ENCODE measurements at places on chromosomes 6 and 20.

DNA sequence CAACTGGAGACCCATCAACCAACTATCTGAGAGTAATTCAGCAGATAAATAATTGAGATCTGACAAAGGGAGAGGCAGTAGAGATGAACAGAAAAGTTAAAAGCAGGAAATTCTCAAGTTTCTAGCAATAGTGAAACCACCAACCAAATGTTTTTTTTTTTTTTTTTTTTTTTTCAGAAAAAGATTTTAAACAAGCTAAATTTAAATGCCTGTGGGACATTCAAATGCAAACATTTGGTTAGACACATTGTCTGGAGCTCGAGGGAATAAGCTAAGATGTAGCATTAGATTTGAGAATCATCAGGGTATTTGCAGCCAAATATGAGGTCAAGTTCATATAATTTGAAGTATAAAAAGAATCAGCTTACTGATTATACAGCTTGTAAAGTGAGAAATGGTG lies 16.4 kb downstream of the RANBP9 start:
- no peak for DNase-seq

- no peak for DNase-seq
Measured at GRCh38 chr6:51137777-51138176, 319.1 kb downstream of the TFAP2B start.

- DNase-seq = no peak
Measured at GRCh38 chr20:47941869-47942268, 156.6 kb upstream of the SULF2 start.

- DNase-seq = no peak
Measured at GRCh38 chr6:129472239-129472638, 237.7 kb downstream of the ARHGAP18 start.

DNA sequence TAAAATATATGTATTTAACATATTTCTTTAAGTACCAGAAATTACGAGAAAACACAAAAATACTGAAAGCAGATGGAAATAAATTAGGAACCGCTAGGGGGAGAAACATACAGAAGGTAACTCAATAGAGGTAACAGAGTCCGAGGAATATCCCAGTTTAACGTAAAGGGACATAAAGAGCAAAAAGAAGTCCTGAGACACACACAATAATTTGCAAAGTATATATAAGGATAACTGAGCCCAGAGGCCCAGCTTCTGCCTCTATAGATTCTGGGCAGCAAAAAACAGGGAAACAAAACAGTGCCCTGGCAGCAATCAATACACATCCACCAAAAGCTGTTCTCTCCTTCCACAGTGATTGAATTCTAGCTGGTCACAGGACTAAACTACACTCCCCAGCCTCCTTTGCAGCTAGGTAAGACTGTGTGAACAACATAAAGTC lies 15.1 kb downstream of the TBC1D32 start:
- DNase-seq = no peak

- DNase-seq = no peak
Measured at GRCh38 chr20:59023616-59024015, 4.4 kb downstream of the TUBB1 start.

DNA sequence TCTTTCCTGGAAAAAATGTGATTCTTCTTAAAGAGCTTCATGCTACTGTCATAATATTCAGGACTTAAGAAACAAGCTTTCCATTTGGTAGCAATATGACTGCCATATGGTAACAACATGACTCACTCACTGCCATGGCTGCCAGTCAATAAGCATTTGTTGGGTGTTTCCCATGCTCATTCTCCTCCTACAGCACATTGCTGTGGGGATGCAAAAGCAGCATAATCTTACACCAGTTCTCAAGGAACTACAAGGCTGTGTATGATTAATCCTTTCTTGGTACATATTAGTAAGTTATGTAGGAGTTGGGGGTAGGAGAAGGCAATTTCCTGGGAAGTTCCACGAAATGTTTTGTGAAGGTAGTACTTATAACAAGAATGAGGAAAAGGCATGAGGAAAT lies 76.7 kb downstream of the CEP162 start:
- DNase-seq = no peak

GRCh38 chr6:116221067-116221466 lies 32.8 kb downstream of the TSPYL4 start:
- DNase-seq = no peak

- DNase-seq = no peak
Measured at GRCh38 chr6:87617405-87617804, 27.5 kb downstream of the ORC3 start.

- no peak for DNase-seq
Measured at GRCh38 chr20:33099843-33100538, 20.5 kb downstream of the BPIFB4 start.

DNA sequence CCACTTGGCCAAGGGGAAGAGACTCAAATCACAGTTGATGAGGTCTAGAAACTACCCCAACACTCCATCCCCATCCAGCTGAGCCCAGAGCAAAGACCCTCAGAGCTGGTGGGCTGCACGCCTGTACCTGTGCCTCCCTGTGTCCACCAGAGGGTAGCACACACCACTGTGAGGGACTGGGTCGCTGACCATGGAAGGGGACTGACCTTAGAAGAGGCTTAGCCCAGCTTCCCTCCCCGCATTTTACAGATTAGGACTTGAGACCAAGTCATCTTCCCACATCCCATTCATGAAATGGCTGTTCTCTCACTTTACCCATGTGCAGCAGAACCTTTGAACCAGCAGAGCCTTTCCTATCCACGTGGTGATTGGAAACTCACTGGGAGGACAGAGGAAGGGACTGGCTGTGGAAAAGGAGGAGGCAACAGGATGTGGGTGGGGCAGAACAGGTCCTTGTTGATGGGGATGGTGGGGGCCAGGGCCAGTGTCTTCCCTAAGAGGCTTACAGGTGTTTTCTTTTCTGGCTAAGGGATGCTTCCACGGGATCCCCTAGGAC lies 44.3 kb downstream of the CPXM1 start:
- DNase-seq = no peak

GRCh38 chr6:10875026-10875425 lies 6.8 kb downstream of the GCM2 start:
- DNase-seq = no peak

- no peak for DNase-seq
Measured at GRCh38 chr6:26284537-26285142, 80.4 kb upstream of the BTN3A2 start.

- no peak for DNase-seq
Measured at GRCh38 chr6:68468244-68468884, 166.7 kb upstream of the ADGRB3 start.

GRCh38 chr20:58424218-58424969 lies 35.4 kb downstream of the VAPB start:
- DNase-seq = no peak

GRCh38 chr6:87384449-87384848 lies 23.3 kb upstream of the CFAP206 start:
- DNase-seq = no peak

GRCh38 chr6:24489881-24490280 lies 503 bp upstream of the GPLD1 start:
- no peak for DNase-seq

DNA sequence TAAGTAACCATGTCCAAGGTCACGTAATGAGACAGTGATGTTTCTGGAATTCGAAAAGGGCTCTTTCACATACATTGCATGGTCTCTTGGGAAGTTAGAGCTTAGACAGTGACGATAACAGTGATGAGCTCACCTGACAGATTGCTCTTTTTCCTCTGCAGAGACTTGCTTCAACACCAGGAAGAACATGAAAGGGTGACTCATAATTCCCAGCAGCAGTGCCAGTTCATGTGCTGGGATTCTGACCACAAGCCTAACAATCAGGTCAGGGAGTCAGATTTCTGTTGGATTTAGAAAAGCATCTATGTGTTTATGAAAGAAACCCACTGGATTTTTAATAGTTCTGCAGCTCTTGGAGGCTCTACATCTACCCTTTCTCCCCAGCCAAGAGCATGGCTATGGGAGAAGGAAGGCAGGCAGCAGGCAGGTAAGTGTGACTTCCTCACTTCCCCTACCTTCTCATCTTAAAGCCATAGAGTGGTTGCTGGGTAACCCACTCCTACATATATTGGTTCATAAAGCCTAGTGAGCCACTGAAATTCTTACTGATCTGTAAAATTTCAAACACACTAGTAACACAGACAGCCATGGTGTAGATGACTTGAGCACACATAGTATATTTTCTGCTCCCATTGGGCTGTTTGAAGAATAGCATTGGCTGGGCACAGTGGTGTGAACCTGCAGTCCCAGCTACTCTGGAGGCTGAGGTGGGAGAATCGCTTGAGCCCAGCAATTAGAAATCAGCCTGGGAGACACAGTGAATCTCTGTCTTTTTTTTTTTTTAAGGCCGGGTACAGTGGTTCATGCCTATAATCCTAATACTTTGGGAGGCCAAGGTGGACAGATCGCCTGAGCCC lies 44.4 kb upstream of the LOC128125822 start:
- no peak for DNase-seq

GRCh38 chr20:51796340-51796739 lies 6.0 kb downstream of the SALL4 start:
- no peak for DNase-seq

DNA sequence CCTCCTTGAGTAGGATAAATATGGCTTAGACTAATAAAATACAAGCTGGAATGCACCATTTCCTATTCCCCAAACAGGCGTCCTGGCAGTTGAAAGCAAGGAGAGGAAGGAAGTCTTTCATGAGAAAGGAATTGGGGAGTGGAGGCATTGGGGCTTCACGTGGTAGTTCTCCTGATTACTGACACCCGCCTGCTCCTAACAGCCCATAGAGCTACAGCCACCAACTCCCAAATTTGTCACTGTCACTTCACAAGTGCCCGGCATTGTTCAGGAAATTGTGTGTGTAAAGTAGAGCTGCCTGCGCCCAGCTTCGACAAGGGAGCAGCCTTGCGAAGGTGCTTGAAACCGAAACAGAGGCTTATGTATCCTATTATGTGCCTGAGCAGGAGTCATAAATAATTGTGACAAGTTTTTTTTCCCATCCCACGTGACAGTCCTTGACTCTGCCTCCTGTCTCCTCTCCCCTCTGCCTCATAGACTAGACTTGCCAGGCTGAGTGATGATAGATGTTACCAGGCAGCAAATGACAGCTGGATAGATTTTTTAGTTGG lies 301.7 kb upstream of the ZFP64 start:
- DNase-seq = no peak

GRCh38 chr20:53181866-53182376 lies 209.8 kb downstream of the TSHZ2 start:
- no peak for DNase-seq

GRCh38 chr6:11333132-11333849 lies 100.8 kb upstream of the NEDD9 start:
- no peak for DNase-seq

DNA sequence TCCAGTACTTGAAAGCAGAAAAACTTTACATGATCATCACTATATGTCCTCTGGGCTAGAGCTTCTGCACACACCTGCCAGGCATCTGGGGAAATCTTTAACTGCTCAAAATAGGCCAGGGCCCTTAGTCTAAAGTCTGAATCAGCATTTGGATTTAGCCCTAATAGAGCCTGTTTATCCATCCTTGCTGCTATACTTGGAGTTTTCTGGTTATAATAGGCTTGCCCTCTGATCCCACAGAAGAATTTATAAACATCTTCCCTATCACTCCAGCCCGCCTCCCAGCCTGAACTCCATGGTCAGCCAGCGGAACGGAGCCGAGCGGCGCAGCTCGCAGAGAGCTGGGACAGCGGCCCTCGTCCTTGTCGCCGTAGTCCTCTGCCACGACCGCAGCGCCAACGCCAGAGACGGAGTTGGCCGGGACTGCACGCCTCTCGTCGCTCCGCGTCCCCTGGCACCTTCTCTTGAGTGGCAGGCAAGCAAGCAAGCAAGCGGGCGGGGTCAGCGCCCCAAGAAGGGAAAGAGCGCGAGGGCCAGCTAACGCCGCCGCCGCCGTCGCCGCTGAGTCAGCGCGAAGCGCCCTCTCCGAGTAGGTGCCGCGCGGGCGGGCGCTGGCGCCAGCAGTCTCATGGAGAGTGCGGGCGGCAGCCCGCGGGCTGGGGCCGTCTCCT lies 25.4 kb upstream of the ASIP start:
- DNase-seq = no peak

DNA sequence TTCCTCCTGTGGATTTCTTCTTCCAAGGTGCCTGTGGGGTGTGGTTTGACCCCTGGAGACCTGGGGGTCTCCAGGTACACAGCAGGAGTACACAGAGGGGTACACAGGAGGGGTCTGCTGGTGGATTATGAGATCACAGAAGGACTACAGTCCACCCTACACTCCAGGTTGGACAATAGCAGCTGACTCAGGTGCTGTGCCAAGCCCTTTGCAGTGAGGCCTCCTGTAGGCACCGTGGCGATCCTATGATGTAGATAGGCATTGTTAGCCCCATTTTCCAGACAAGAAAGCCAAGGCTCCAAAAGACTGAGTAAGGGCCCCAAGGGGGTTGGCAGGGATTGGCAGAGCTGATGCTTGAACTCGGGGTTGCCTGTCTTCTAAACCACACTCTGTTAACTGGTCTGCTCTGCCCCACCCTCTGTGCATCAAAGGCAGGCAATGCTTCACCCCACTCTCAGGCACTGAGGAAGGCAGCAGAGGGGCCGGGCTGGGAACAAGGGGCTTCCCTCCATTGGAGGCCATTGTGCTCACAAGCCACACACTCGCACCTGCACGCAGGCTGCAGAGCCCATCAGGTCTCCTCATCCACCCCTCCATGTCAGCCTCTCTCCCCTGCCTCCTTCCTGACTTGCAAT lies 77.5 kb upstream of the SIRPA start:
- DNase-seq = no peak

Measured in stimulated activated CD4-positive, alpha-beta T cell treated with anti-CD3 and anti-CD28 coated beads, TNF-alpha, amount 100 ng/mL, for 1 hour (primary cell).